ENCODE measurements at places on chromosomes 2 and 18.

DNA sequence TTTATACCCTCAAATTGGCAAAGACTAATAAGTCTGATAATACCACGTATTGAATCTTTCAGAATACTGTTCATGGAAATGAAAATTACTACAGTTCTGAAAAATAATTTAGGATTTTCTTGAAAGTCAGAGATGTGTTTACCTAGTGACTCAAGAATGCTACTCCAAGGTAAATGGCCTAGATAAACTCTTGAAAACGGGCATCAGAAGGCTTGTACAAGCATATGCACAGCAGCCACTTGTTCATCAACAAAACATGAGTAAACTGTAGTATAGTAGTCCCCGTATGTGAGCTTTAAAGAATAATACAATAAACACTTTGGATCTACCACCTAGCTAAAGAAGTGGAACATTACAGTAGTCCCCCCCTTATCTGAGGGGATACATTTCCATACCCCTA is 157.5 kb downstream of the THADA start:
- DNase-seq = no peak
- H3K36me3 ChIP-seq = no peaks in the 10 kb centered on the region
- peaks cover 3% of the 10 kb centered on the region for H3K4me1 ChIP-seq
- H3K27ac ChIP-seq = no peak overlapping the region

GRCh38 chr2:233650981-233651380 is 14.7 kb downstream of the UGT1A10 start:
- no peaks in the 10 kb centered on the region for H3K36me3 ChIP-seq
- no peak overlapping the region for H3K4me3 ChIP-seq
- no peak overlapping the region for H3K27ac ChIP-seq
- H3K4me1 ChIP-seq = no peaks in the 10 kb centered on the region
- no peaks in the 10 kb centered on the region for H3K27me3 ChIP-seq

DNA sequence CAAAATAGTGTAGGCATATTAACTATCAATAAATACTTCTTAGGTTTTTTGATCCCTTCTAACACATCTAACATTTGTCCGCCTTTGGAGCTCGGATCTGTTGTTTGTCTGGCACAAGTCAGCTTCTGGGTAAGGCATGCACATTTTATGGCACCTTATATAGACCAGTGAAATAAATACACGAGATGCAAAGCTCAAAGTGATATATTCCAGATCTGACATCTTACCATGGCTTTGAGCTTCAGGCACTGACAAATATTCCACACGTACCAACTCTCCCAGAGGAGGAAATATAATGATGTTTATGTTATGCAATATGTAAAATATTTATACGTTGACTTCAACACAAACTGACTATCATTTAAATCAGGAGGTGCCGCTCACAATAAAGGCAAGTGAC is 430.1 kb upstream of the SMIM21 start:
- no peaks in the 10 kb centered on the region for H3K36me3 ChIP-seq
- no peak overlapping the region for H3K4me3 ChIP-seq
- DNase-seq = no peak
- H3K27ac ChIP-seq = no peak overlapping the region
- no peaks in the 10 kb centered on the region for H3K27me3 ChIP-seq

DNA sequence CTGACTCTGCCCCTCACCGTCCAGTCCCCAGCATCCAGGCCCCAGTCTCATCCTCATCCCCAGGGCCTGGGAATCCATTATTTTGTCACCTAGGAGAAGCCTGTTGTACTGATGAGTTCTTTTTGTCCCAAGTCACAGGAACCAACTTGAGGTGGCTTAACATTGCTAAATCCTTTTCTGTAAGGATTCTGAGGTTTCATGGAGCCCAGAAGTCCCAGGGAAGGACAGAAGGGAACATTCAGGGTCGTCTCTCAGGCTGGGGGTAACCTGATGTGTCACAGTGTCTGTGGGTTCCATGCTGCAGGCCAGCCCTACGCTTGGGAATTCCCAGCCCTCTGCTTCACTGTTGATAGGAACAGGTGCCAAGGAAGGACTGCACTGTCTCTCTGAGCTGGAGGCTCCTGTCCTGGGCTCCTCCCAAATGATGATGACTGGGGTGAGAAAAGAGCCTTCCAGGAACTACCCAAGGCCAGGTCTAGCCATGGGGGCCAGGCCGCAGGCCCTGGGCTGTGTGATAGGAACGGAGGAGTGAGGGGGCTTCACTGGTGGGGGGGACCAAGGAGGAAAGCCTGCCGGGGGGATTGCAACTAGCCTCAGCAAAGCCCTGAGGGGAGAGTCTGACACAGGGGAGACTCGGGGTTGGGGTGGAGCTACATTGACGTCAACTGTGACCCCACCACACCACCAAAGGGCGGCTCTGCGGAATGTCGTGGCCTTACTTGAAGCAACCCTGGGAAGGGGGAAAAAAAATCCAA is 145.7 kb downstream of the SMAD7 start:
- H3K4me3 ChIP-seq = no peak overlapping the region
- H3K4me1 ChIP-seq = peaks cover 37% of the 10 kb centered on the region
- no peaks in the 10 kb centered on the region for H3K36me3 ChIP-seq
- DNase-seq = no peak
- H3K27ac ChIP-seq = no peak overlapping the region

DNA sequence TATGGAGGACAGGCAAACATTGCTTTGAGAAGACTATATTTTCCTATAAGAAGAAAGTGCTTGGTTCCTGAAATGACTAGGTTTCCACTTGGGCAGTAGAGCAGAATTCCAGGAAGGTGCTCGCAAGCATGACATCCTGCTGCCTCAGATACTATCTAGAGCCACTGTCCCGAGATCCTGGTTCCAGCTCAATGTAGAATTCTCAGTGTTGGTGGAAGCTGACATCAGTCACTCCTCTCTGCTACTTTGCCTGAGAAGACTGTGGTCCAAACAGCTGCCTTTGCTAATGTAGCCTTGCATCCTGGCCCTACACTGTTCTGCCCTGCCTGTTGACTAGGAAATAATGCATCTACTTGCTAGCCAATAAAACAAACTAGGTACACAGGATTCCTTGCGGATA is 50.0 kb upstream of the ITGA6 start:
- H3K27ac ChIP-seq = no peak overlapping the region
- no peaks in the 10 kb centered on the region for H3K36me3 ChIP-seq
- H3K4me3 ChIP-seq = no peak overlapping the region
- peaks cover 25% of the 10 kb centered on the region for H3K4me1 ChIP-seq
